Keratinocyte (primary cell): ENCODE measurements at places on chromosomes 7 and 10.

- DNase-seq = peak; percentile 90
Observed at GRCh38 chr7:99142727-99143520, 984 bp downstream of the SMURF1 start.

DNA sequence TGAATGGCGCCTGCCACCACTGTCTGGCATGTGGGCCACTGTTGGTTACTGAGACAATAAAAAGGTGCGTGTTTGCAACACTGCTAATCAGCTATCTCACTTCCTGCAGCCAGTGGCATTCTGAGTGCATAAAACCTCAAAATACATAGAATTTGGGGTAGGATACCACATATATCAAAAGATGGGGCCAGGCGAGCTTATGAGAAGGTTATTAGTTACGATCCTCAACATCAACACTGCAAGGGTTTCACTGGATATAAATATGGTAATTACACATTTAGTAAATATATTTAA, 200.2 kb downstream of the WDR37 start:
- no peak for DNase-seq

DNA sequence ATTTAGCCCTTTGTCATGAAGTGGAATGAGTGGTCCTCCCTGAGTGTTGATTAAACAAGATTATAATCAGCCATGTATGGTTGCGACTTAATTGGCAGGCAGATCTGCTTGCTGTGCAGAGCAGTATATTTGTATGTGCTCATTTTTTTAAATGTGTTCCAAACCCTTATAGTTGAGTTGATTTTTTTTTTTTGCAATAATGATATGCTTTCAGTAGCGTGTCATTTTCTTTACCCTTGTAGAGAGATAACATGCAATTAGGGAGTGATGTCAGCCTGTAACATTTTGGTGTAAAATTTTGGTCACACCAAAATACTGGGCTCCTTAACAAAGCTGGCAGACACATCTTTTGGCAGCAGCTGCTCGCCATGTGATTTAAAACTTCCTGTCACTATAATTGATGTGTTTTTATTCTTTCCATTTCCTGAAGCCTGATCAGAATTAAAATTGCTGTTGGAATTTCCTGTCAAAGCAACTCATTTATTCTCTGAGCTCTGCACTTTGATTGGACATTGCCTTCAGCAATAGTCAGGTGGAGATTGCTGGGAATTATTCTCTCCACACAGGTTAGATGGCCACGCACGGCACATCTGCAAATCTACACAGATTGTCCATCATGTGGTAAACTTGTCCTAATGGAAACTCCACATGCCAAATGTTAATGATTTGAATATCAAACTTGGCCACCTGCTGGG, 125.3 kb downstream of the DYNC1I1 start:
- no peak for DNase-seq

- no peak for DNase-seq
Observed at GRCh38 chr7:157352516-157352915, 15.7 kb downstream of the DNAJB6 start.

DNA sequence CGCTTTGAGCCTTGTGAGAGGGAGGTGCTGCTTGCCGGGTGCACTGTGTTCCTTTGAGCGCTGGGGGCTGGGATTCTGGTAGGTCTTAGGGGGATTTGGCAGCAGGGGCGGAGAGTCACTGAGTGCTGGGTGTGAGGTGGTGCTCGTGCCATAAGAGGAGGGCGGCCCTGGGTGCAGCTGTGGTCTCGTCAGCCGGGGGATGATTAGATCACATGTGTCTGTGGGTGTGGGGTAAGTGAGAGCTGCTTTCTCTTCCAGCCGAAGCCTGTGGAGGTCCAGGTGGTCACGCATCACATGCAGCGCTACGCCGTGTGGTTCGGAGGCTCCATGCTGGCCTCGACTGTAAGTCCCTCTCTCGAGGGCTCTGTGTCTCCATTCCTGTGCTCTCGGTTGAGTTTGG, 93.7 kb downstream of the ACTR3B start:
- DNase-seq = no peak

DNA sequence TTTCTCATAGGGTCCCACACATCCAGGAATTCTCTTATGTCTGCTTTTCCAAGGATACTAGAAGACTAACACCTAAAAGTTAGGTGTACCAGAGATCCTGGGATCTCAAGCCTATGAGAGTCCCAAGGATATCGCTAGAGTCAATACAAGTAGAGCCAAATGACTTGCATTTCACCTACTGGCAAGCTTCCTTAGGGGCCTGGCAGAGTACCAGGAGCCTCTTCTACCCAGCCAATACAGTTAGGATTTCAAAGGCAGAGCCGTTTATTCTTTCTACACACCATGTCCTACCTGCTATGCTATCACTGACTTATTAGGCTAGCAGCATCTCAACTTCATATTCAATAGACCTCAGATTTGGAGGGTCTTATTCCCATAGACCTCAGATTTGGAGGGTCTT, 53.5 kb upstream of the UNC5B start:
- DNase-seq = no peak

GRCh38 chr10:11336722-11337162, 274.7 kb downstream of the USP6NL start:
- no peak for DNase-seq

- no peak for DNase-seq
Observed at GRCh38 chr10:92847202-92847864, 987 bp upstream of the EXOC6 start.
